Immature natural killer cell (primary cell): ENCODE measurements at places on chromosomes 3 and 15. TPM values are rescaled to one million over a fixed set of nuclear protein-coding genes. Genes with fewer than 3 reads are reported as not detected.

CATSPER2 gene
- polyA plus RNA-seq: 0.34 TPM

GOLGA6A gene
- polyA plus RNA-seq: not detected

PODXL2 gene
- 3.2 TPM for polyA plus RNA-seq

CLSTN2 gene
- polyA plus RNA-seq: not detected

MOBP gene
- polyA plus RNA-seq: not detected

SYNPR gene
- not detected for polyA plus RNA-seq

DOCK3 gene
- polyA plus RNA-seq: 0.06 TPM

MYL3 gene
- polyA plus RNA-seq: not detected

DISP2 gene
- 0.38 TPM for polyA plus RNA-seq

THSD4 gene
- polyA plus RNA-seq: not detected

NPAP1 gene
- not detected for polyA plus RNA-seq

SEC22C gene
- 28.7 TPM for polyA plus RNA-seq

NEK10 gene
- 0.57 TPM for polyA plus RNA-seq

FAM107A gene
- not detected for polyA plus RNA-seq

SLC22A14 gene
- not detected for polyA plus RNA-seq

FEZF2 gene
- polyA plus RNA-seq: not detected

ZIC4 gene
- polyA plus RNA-seq: not detected

RHO gene
- polyA plus RNA-seq: not detected

WNT7A gene
- polyA plus RNA-seq: not detected

SEMA3G gene
- not detected for polyA plus RNA-seq

C3orf52 gene
- polyA plus RNA-seq: not detected

C3orf49 gene
- not detected for polyA plus RNA-seq

FETUB gene
- not detected for polyA plus RNA-seq

NFKBIZ gene
- polyA plus RNA-seq: 12.1 TPM

SPINK8 gene
- polyA plus RNA-seq: not detected

PLEKHO2 gene
- polyA plus RNA-seq: 37.1 TPM

STAG1 gene
- 22.6 TPM for polyA plus RNA-seq

VPS39 gene
- polyA plus RNA-seq: 17.0 TPM

ADCY5 gene
- not detected for polyA plus RNA-seq

ISLR gene
- polyA plus RNA-seq: not detected

CHL1 gene
- polyA plus RNA-seq: not detected

GHSR gene
- 2.1 TPM for polyA plus RNA-seq

ITIH1 gene
- not detected for polyA plus RNA-seq

LYZL4 gene
- not detected for polyA plus RNA-seq

GOLGA8J gene
- not detected for polyA plus RNA-seq

C3orf22 gene
- polyA plus RNA-seq: not detected

AADAC gene
- not detected for polyA plus RNA-seq

HIGD2B gene
- polyA plus RNA-seq: not detected

LRRC3B gene
- polyA plus RNA-seq: not detected

CCK gene
- not detected for polyA plus RNA-seq

GAP43 gene
- not detected for polyA plus RNA-seq

KBTBD13 gene
- not detected for polyA plus RNA-seq

PPM1L gene
- 35.5 TPM for polyA plus RNA-seq

TBC1D5 gene
- polyA plus RNA-seq: 49.2 TPM

OXTR gene
- polyA plus RNA-seq: 0.22 TPM

PLA2G4B gene
- polyA plus RNA-seq: 1.1 TPM

LRRC31 gene
- polyA plus RNA-seq: not detected

GABRR3 gene
- polyA plus RNA-seq: not detected

BUB1B gene
- polyA plus RNA-seq: 0.74 TPM

SRGAP3 gene
- 0.99 TPM for polyA plus RNA-seq

ZIC1 gene
- not detected for polyA plus RNA-seq

PLCB2 gene
- 57.0 TPM for polyA plus RNA-seq

AHSG gene
- polyA plus RNA-seq: not detected
